ENCODE measurements at places on chromosomes 12 and 14. TPM values are rescaled to one million over a fixed set of nuclear protein-coding genes. Genes with fewer than 3 reads are reported as not detected.

DNA sequence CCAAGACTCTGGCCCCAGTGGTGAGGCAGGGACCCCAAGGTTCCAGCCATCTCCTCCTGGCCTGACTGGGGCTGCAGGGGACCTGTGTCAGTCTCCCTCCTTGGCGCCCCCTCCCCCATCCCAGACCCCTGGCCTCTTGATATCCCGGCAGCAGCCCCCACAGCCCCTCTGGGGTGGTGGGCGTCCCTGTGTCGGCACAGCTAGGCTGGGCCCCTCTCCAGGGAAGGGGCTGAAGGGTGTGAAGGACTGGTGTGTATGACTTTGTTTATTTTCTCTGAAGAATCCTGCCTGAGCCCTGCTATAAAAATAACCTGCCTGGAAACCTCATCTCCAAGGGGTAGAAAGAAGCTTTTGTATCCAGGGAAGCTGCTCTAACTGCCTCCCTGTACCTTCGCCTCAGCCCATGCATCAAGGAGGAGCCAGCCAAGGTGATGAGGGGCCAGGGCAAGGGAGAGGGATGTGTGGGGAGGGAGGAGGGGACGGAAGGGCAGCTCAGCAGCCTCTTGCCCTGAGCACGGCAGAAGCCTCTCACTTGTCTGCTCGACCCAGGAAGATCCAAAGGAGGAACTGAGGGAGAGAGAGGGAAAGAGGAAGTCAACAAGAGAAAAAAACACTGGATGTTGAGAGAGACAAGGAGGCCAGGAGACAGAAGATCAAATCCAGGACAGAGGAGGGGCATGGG is 25.4 kb upstream of the COL2A1 start:
- H3K4me3 ChIP-seq = no peak overlapping the region
- H3K4me1 ChIP-seq = no peaks in the 10 kb centered on the region
- H3K36me3 ChIP-seq = no peaks in the 10 kb centered on the region
- H3K27ac ChIP-seq = no peak overlapping the region

- H3K4me1 ChIP-seq = no peaks in the 10 kb centered on the region
- H3K27ac ChIP-seq = no peak overlapping the region
- H3K36me3 ChIP-seq = no peaks in the 10 kb centered on the region
- H3K27me3 ChIP-seq = no peaks in the 10 kb centered on the region
- no peak overlapping the region for H3K4me3 ChIP-seq
Measured at GRCh38 chr14:57212919-57213318, 55.8 kb downstream of the EXOC5 start.

GRCh38 chr14:51520087-51520486 is 131.6 kb upstream of the FRMD6 start:
- no peaks in the 10 kb centered on the region for H3K27me3 ChIP-seq
- no peak overlapping the region for H3K27ac ChIP-seq
- no peaks in the 10 kb centered on the region for H3K36me3 ChIP-seq
- peaks cover 3% of the 10 kb centered on the region for H3K4me1 ChIP-seq

DNA sequence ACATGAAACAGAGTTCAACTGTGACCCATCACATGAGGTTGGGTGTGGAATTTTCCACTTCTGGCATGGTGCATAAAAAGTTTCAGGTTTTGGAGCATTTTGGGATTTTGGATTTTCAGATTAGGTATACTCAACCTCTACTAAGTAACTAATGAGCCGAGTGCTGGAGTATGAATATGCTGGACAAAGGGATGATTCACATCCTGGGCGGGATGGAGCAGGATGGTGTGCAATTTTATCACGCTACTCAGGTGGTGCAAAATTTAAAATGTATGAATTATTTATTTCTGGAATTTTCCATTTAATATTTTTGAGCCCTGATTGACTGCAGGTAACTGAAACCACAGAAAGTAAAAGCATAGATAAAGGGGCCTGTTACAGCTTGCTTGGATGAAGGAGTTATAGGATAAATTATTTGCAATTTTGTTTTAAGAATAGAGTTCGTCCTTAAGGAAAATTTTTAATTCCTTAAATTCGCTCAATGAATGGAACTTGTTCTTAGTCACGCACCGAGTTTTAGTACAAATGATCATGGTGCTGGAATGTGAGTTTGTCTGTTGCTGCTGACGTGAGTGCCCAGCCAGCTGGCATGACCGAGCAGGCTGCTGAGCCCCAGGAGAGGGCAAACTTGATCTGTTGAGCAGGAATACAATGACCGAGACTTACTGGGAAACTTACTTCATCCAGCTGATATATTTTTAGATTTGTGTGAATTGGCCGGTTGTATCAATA is 176.3 kb downstream of the ESR2 start:
- no peak overlapping the region for H3K27ac ChIP-seq
- no peaks in the 10 kb centered on the region for H3K27me3 ChIP-seq
- H3K36me3 ChIP-seq = no peaks in the 10 kb centered on the region
- H3K4me1 ChIP-seq = no peaks in the 10 kb centered on the region

- peak; percentile 73 for DNase-seq
- H3K4me3 ChIP-seq = no peak overlapping the region
- H3K36me3 ChIP-seq = no peaks in the 10 kb centered on the region
- H3K4me1 ChIP-seq = peaks cover 32% of the 10 kb centered on the region
Measured at GRCh38 chr14:68780358-68781160, 12.3 kb downstream of the ZFP36L1 start.

- no peak for DNase-seq
- H3K4me3 ChIP-seq = no peak overlapping the region
- H3K27me3 ChIP-seq = no peaks in the 10 kb centered on the region
Measured at GRCh38 chr12:54684636-54685630, 36.8 kb upstream of the DCD start.

Gene TGFB3
- total RNA-seq = 10.5 TPM

Gene SOAT2
- total RNA-seq = not detected

Gene SPX
- 1.3 TPM for total RNA-seq

Measured in fibroblast of lung (primary cell).